Suprapubic skin (tissue), 4 donors: ENCODE measurements at places on chromosomes 2 and 18.

DNA sequence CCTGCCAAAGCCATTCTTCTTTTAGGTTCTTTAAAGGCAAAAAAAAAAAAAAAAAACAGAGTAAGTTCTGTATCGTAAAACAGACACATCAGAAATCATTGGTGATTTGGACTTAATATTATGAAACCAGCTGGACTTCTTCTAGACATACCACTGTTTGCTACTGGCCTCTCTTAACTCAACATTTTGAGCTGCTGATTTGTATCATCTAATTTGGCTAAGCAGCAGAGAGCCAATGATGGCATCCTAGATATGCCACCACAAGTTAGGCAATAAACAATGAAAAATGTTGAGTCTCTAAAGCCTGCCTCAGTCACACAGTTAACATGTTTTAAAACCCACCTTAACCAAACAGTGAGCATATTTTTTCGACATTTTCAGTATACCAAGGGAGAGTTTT, 1034.3 kb upstream of the NXPH2 start:
- H3K36me3 ChIP-seq, result no peaks in the 10 kb centered on the region
- H3K4me1 ChIP-seq, result no peaks in the 10 kb centered on the region
- DNase-seq, result no peak
- H3K27me3 ChIP-seq, result no peaks in the 10 kb centered on the region

- H3K27ac ChIP-seq, result no peak overlapping the region
- H3K27me3 ChIP-seq, result no peaks in the 10 kb centered on the region
- DNase-seq, result no peak
- no peak overlapping the region for H3K4me3 ChIP-seq
Measured at GRCh38 chr18:67281746-67282145, 234.8 kb downstream of the DSEL start.

- peaks cover under 1% of the 10 kb centered on the region for H3K4me1 ChIP-seq
- no peak overlapping the region for H3K27ac ChIP-seq
- no peaks in the 10 kb centered on the region for H3K36me3 ChIP-seq
- no peaks in the 10 kb centered on the region for H3K27me3 ChIP-seq
- H3K4me3 ChIP-seq, result no peak overlapping the region
Measured at GRCh38 chr2:98902209-98903063, 33.6 kb downstream of the CRACDL start.

- no peaks in the 10 kb centered on the region for H3K36me3 ChIP-seq
- no peak overlapping the region for H3K27ac ChIP-seq
- H3K27me3 ChIP-seq, result no peaks in the 10 kb centered on the region
- no peak overlapping the region for H3K4me3 ChIP-seq
Measured at GRCh38 chr2:50727636-50728339, 304.1 kb downstream of the NRXN1 start.

DNA sequence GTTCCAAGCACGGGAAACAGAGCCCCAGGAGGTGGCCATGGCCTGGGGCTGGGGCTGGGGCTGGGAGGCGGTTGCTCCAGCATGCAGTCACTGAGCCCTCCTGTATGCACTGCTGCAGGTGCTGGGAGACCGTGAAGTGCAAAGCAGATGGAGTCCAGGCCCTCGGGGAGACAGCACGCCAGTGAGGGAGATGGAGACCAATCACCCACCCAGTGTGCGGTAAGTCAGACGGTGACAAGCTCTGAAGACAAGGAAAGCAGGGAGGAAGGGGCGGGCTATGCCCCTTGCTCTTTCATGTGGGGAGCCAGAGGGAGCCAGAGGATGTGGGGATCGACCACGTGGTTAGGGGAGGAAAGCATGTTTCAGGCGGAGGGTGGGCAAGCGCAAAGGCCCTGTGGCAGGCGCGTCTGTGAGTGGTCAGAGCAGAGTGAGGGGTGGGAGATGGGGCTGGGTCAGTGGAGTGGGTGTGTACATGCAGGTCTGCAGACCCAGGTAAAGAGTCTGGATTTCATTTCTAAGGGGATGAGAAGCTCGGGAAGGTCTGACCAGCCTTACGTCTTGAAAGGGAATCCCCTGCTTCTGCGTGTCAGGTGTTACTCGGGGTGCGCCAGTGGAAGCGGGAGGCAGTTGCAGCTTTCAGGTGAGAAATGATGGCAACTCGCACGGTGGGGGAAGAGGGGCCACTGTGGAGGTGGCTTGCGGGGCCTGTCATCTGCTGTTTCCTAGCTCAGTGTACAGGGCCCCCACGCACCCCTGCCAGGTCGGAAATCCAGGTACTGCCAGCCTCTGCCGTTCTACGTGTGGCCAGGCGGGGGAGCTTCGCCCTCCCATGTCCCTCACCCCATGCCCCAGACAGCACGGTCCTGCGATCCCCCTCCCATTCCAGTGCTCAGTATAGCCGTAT, 19.4 kb downstream of the RRM2 start:
- no peaks in the 10 kb centered on the region for H3K36me3 ChIP-seq
- no peak overlapping the region for H3K27ac ChIP-seq
- no peak for DNase-seq

GRCh38 chr2:108835040-108835439, 48.5 kb downstream of the CCDC138 start:
- no peaks in the 10 kb centered on the region for H3K36me3 ChIP-seq
- H3K27ac ChIP-seq, result no peak overlapping the region
- no peaks in the 10 kb centered on the region for H3K27me3 ChIP-seq
- no peaks in the 10 kb centered on the region for H3K4me1 ChIP-seq
- no peak overlapping the region for H3K4me3 ChIP-seq
- DNase-seq, result no peak

DNA sequence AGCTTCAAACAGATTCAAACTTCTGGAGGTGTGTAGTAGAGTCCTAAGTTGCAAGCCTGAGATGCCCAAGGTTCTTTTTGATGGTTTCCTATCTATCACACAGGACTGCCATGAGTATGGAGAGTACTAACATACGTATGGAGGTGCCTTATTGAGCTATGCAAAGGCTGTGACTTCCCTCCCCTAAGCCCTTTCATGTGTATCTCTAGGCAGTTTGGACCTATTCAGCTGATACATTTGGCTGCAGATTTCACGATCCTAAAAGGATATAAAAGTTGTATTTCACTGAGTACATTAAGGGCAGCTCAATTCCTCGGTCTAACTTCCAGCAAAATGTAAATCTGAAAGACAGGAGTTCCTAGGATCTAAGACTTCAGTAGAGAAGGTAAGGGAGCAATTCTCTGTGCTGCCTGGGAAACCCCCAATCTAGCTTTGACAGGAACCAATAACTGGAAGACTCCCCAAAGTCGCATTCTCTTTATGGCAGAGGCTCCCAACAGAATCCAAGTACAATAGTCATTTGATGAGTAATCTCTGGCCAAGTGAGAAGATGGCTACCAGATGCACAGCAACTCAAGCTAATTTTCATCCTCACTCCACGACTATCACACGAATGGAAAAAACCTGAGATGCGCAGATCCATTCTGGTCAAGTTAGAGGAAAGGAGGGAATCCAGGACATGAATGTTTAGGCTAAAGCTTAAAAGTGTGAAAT, 83.8 kb downstream of the ATL2 start:
- peaks cover 31% of the 10 kb centered on the region for H3K36me3 ChIP-seq
- H3K27ac ChIP-seq, result no peak overlapping the region
- no peak overlapping the region for H3K4me3 ChIP-seq

DNA sequence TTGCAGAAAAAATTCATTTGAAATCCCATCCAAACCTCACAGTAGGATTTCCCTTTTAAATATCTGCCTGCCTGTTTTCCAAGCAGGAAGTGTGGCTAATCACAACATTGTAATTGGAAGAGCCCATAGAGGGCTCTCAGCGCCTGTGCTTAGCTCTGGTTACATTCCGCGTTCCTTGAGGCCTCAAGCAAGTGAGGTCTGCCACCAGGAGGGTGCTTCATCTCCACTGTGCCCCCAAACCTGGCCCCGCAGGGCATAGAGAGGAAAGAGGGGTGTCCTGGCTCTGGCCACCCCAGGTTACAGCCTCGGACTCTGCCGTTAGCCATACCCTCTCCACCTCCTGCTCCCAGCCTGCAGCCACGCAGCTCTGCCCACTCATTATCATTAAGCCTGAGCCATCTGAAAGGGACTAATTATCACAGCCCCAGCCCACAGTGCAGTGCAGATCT, 214.8 kb downstream of the SP3 start:
- H3K27ac ChIP-seq, result no peak overlapping the region
- DNase-seq, result no peak
- H3K36me3 ChIP-seq, result no peaks in the 10 kb centered on the region
- no peaks in the 10 kb centered on the region for H3K4me1 ChIP-seq

GRCh38 chr2:133249362-133249761, 318.9 kb downstream of the NCKAP5 start:
- no peaks in the 10 kb centered on the region for H3K36me3 ChIP-seq
- H3K27ac ChIP-seq, result no peak overlapping the region
- no peak for DNase-seq
- peaks cover 6% of the 10 kb centered on the region for H3K4me1 ChIP-seq

- H3K4me1 ChIP-seq, result peaks cover 4% of the 10 kb centered on the region
- H3K27me3 ChIP-seq, result peaks cover 8% of the 10 kb centered on the region
- no peaks in the 10 kb centered on the region for H3K36me3 ChIP-seq
- H3K4me3 ChIP-seq, result no peak overlapping the region
- DNase-seq, result no peak
Measured at GRCh38 chr18:21894619-21895367, 154.2 kb downstream of the MIB1 start.

GRCh38 chr2:238597638-238598528, 171.2 kb downstream of the ASB1 start:
- no peak overlapping the region for H3K4me3 ChIP-seq
- H3K27ac ChIP-seq, result peak overlapping the region; percentile 85
- peaks cover 36% of the 10 kb centered on the region for H3K4me1 ChIP-seq
- H3K27me3 ChIP-seq, result no peaks in the 10 kb centered on the region

DNA sequence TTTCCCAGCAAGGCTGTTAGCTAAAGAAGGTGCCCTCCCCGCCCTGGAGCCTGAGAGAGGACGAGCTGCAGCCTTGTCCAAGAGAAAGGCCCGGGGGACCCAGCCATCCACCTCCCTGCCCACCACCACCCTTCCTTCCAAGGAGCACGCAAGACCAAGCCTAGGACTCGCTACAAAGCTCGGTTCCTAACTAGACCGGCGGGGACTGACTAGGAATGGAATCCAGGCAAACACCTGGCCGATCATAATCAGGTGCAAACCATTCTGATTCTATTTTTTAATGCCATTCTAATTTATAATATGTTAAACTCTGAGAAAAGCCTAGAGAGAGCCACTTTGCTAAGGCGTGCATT, 19.7 kb upstream of the TUBB6 start:
- H3K36me3 ChIP-seq, result no peaks in the 10 kb centered on the region
- peak overlapping the region; percentile 79 for H3K27ac ChIP-seq
- peaks cover 20% of the 10 kb centered on the region for H3K4me1 ChIP-seq

DNA sequence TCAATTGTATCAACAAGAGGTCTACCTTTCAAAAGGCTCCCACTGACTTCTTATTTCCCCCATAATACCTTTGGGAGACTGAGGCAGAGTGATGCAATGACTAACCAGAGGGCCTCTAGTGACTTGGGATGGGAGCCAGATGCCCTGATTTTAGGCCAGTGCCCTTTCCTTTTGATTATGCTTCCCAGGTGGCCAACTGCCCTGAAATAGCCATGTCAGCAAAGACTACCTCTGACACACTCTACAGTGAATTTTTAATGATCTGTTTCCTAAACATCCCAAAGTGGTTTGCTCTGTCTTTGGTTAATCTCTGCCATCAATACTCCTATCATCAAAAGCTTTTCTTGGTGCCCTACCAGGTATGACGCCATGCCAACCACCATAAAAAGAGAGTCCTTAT, 65.9 kb upstream of the ZFP36L2 start:
- peaks cover 12% of the 10 kb centered on the region for H3K36me3 ChIP-seq
- DNase-seq, result no peak
- no peaks in the 10 kb centered on the region for H3K27me3 ChIP-seq

DNA sequence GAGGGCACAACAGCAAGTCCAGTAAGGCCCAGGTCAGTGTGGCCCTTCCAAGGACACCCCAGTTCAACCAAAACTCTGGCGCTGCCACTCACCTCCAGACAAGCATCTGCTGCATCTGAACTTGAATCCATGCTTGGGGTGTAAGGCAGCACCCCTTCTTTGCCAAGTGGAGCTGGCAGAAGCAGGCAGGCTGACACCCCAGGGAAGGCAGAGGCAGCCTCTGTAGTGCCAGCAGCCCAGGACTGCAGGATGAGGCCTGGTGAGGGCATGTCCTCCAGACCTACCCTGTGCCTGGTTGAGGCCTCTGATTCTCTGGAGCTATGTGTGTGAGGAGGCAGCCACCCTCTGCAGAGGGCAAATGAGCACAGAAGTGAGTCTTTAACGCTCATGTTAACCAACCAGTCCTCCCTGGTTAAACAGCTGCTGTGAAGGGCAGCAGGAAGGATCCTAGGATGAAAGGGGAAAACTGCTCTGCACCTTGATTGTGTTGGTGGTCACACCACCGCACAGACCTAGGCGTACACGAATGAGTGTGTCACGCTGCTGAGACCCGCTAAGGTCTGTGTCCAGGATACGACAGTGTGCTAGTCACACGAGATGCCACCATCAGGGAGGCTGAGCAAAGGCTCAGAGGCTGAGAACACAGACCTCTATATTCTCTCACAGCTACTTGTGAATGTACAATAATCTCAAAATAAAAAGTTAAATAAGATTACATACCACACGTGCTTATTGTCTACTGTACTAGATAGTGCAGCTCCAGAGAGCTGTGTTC, 2.2 kb downstream of the PARD6G start:
- H3K27ac ChIP-seq, result peak overlapping the region; percentile 97
- H3K36me3 ChIP-seq, result no peaks in the 10 kb centered on the region
- DNase-seq, result peak; percentile 45
- no peaks in the 10 kb centered on the region for H3K27me3 ChIP-seq
- H3K4me1 ChIP-seq, result peaks cover 56% of the 10 kb centered on the region

- DNase-seq, result no peak
- H3K4me1 ChIP-seq, result no peaks in the 10 kb centered on the region
- H3K27ac ChIP-seq, result no peak overlapping the region
- H3K4me3 ChIP-seq, result no peak overlapping the region
- no peaks in the 10 kb centered on the region for H3K36me3 ChIP-seq
Measured at GRCh38 chr2:184644685-184645084, 46.4 kb downstream of the ZNF804A start.

DNA sequence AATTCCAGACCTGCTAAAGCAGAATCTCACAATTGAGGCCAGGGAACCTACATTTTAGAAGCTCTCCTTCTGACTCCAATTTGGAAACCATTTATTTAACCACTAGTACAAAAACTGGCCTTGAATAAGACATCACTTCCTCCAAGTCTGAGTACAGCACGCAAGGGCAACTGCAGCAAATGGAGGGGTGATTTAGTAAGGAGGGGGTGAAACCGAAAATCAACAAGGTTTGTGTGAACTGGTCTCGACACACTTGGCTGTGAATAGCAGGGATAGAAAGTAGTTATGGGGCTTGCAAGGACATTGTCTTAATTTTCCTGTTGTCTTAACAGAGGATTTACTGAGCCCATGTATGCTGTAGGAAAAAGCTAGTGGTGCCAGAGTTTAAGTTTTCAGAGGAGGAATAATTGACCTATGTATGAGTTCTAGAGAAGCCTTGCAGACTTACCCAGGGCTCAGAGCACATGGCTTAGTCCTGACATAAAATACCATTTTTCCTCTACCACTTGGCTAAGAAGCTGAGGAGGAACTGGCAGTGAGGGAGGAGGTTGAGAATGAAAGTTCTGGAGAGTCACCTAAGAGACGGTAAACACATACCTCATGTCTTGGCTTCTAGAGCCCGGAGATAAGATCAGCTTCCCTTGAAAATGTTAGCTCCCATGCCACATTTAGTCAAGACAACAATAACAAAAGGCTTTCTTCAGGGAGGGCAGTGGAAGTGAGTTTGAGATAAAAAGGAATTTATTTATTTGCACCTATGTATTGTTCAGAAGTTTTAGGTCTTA, 114.8 kb downstream of the SMAD2 start:
- H3K27me3 ChIP-seq, result no peaks in the 10 kb centered on the region
- no peak overlapping the region for H3K27ac ChIP-seq
- no peak for DNase-seq
- no peak overlapping the region for H3K4me3 ChIP-seq
- H3K36me3 ChIP-seq, result no peaks in the 10 kb centered on the region

GRCh38 chr2:195613922-195614321, 43.1 kb upstream of the SLC39A10 start:
- H3K27ac ChIP-seq, result no peak overlapping the region
- no peak overlapping the region for H3K4me3 ChIP-seq
- DNase-seq, result no peak
- no peaks in the 10 kb centered on the region for H3K27me3 ChIP-seq
